ENCODE measurements at places on chromosomes 1 and 21. TPM values are rescaled to one million over a fixed set of nuclear protein-coding genes. Genes with fewer than 3 reads are reported as not detected.
A peak's percentile ranks its signal among the peaks of the same experiment; 100 is the strongest.

NCF2 gene
- 29.6 TPM for total RNA-seq

TRIM58 gene
- 22.9 TPM for total RNA-seq

ST6GALNAC5 gene
- total RNA-seq, result 20.0 TPM

DNA sequence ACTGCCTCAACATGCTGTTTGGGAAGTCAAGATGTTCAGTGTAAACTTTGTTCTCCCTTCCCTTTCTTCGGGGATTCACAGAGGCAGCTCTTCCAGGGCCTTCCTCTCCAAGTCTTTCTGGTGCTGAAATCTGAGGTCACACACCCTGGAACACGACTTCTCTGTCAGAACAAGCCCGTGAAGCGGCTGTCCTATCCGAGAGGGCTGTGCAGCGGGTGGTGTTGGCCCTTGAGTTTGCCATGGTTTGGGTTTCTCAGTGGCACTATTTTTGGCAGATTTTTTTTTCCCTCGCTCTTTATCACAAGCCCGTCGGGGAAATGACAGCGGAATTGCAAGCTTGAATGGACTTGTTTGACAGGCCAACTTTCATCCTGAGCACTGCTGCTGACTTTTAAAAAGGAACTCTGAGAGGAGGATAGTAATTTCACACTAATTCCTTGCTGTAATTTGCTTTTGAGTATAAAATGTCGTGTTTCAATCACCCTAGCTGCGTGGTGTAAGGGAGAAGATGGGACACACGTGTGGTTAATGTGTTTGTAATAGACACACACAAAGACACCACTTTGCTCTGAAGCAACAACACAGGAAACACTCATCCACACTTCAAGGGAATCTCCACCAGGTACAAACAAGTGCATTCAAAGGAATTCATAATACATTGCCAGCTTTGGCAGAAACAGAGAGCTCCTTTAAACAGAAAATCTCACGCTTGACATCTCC, 60.1 kb upstream of the TARBP1 start:
- DNase-seq, result no peak

- no peak for DNase-seq
Observed at GRCh38 chr1:232600424-232601258, 29.3 kb downstream of the SIPA1L2 start.

DNA sequence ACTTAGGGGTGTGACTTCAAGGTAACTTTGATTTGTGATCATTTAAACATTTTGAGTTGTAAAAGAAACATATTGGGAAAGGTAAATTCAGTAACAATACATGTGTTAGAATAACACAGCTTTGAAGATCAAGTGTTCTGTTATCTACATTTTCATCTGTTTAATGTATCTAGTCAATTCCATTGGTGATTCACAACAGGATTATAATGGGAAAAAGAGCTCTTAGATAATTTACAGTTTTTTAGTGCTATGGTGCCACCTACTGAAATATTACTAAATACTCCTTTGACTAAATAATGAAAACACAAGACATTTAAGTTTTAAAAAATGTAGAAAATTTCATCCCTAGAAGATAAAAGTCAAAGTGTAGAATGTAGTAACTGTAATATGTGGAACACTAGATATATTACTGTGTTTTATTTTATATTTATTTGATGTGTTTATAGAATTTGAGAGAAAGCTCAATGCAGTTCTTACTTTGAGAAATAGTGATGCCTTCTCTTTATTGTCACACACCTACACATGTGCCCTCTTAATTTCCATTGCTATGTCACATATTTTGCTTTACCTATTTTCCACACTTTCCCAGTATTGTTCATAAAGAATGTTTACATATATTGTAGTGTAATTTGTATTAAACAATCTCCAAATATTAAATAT, 47.4 kb downstream of the PTPRC start:
- DNase-seq, result no peak

DNA sequence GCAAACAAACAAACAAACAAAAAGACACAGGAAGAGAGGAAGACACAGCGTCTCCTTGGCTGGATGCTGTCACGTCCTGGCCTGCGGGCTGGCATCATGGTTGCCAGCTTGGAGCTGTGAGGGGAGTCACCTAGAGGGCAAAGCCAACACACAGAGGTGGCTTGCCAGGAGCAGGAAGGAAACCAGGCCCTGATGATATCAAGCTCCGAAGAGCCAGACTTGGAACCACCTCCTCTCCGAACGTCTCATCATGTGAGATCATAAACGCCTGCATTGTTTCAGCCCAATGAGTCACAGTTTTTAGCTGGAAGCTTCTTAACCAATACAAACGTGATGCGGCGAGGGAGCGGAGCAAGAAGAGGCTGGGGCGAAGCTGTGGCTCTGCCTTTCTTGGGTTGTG, 8.7 kb downstream of the PLA2G2D start:
- peak; percentile 35 for DNase-seq

- no peak for DNase-seq
Observed at GRCh38 chr1:36198641-36199040, 25.6 kb upstream of the THRAP3 start.

- no peak for DNase-seq
Observed at GRCh38 chr1:114082867-114083585, 70.6 kb downstream of the SYT6 start.

- no peak for DNase-seq
Observed at GRCh38 chr21:39625211-39625895, 12.6 kb downstream of the B3GALT5 start.

- DNase-seq, result no peak
Observed at GRCh38 chr1:203058676-203058935, 27.2 kb downstream of the MYOG start.

Measured in sciatic nerve (tissue), 2 donors.